ENCODE measurements at places on chromosomes 12 and 14. TPM values are rescaled to one million over a fixed set of nuclear protein-coding genes. Genes with fewer than 3 reads are reported as not detected.
A peak's percentile ranks its signal among the peaks of the same experiment; 100 is the strongest.

Gene PPM1H
- total RNA-seq = 27.1 TPM

Gene ARF6
- 113 TPM for total RNA-seq

- DNase-seq = no peak
Observed at GRCh38 chr12:19848421-19848820, 409.1 kb downstream of the AEBP2 start.

Gene SUOX
- 17.2 TPM for total RNA-seq

DNA sequence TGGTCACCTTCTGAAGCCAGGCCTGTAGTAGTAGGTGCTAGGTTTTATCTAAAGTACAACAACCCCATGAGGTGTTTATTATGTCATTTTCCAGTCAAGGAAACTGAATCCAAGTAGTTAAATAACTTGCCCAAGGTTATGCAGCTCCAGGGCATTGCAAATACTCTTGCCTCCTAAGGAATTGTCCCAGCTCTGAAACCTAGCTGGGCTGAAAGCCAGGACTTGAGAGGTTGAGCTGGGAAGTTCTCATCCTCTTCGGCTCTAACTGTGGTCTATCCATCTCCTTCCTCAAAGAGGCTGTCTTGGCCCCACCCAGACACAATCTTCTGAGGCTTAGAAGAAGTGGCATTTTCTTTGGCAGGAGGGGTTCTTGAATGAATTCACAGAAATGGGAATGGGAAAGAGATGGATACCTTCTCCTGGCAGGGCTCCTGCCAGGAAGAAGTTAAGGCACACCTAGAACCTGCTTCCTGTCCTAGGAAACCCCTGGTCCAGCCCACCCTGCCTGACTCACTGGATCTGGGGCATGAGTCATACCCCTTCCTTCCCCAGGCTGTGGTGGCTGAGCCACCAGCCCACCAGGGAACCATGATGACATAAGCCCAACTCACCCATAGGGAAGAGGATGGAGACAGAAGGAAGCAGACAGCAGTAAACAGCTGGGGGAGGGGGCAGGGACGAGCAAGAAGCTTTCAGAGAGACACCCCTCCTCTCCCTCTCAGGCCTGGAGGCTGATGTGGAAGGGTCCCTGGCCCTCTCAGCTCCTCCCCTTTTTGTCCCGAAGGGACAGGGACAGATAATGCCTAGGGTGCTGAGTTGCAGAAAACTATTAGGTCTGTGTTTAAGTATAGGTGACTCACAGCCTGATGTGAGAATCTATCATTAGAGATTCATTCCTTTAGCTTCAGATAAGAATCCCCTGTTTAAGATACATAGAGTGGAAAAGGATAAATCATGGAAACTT lies 2.1 kb upstream of the PLEK2 start:
- peak; percentile 85 for DNase-seq

- DNase-seq = no peak
Observed at GRCh38 chr12:124395284-124395752, 100.4 kb downstream of the RFLNA start.

DNA sequence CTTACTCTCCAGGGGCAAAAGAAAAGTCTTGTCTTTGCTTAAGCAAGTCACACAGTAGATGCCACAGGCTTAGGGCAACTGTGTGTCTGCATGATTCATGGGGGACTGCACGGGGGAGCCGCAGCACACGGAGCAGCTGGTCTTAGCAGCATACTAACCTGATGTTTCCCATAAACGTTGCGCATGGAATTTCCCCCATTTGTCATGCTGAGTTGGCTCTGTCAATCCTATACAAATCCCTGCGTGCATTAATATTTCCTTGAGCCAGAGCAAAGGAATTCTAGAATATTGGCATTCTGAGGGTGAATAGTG lies 71.2 kb downstream of the SAMD4A start:
- DNase-seq = no peak
